Stimulated activated CD8-positive, alpha-beta memory T cell treated with anti-CD3 and anti-CD28 coated beads, Interleukin-4, amount 100 ng/mL, for 24 hours (primary cell): ENCODE measurements at places on chromosomes 3 and 15.

DNA sequence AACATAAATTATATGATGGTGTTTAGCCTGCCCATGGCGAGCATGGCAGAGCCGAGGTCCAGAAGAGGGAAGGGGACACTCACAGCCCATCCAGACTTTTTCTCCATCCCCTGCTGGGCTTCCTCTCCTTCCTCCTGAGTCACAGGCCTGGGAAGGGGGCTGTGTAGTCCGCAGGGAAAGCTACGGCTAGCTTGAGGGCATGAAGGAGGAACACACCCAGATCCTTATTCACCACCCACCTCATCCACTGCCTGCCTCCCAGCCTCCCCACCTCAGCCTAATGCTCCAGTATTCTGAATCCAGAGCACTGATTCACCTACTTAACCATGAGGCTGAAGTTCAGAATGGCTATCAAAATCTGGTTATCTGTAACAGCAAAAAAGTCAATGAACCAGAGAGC, 97.8 kb downstream of the OXNAD1 start:
- no peak for DNase-seq

- DNase-seq: no peak
Measured at GRCh38 chr15:101618851-101619614, 33.1 kb downstream of the TM2D3 start.

DNA sequence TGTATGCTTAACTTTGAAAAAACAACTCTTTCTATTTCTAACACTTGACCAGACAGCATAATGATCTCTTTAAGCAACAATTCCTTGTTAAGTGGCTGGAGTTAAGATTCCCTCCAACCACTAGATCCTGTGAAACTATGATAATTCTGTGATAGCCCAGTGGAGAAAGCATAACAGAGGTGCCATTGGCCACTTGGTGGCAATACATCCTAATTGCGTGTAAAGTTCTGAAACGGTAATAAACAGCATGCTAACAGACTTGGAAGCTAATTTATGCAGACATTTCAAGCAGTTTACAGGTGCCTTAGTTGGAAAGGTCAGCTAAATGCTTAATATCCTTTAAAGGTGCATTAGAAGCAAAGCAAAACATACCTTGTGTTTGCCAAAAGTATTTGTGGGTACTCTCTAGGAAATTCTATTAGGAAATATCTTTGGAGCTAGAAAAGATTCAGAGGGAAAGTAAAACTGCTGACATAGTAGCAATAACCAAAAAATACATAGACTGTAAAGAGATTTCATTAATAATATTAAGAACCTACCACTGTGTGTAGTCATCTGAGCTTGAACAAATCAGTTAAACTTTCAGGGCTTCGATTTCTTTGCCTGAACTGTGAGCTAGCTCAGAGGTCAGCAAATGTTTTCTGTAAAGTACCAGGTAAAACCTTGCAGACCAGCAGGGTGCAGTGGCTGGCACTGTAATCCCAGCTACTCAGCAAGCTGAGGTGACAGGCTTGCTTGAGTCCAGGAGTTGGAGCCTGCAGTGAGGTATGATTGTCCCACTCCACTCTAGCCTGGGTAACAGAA, 19.0 kb upstream of the CSTA start:
- no peak for DNase-seq

DNA sequence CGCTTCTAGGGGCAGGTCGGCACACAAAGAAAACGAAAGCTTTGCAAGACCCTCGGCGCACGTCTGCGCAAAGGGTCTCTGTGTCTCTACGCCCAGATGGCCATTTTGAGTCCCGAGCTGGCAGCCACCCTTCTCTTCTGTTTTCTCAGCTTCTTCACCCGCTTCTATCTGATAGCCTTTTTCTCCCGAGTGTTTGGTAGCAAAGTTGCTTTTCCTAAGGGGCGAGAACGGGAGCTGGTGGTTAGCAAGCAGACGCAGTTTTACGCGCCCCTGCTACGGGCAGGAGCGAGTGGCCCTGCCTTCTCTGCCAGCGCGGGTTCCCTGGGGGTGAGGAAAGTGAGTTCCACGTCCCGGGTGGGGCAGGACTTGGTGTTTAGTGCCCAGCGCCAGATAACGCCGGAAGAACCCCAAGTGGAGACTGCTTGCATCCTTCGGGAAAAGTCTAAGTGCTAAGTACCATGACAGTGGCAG, 2.9 kb upstream of the MKRN2 start:
- DNase-seq: no peak

DNA sequence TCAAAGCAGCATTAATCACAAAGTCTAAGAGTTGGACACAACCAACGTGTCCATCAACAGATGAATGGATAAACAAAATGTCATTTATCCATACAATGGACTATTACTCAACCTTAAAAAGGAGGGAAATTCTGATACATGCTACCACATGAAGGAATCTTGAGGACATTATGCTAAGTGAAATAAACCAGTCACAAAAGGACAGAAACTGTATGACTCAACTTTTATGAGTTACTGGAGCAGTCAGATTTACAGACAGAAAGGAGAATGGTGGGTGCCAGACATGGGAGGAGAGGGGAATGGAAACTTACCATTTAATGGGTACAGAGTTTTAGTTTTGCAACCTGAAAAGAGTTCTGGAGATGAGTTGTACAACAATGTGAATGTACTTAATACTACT, 43.0 kb upstream of the SEC13 start:
- no peak for DNase-seq

DNA sequence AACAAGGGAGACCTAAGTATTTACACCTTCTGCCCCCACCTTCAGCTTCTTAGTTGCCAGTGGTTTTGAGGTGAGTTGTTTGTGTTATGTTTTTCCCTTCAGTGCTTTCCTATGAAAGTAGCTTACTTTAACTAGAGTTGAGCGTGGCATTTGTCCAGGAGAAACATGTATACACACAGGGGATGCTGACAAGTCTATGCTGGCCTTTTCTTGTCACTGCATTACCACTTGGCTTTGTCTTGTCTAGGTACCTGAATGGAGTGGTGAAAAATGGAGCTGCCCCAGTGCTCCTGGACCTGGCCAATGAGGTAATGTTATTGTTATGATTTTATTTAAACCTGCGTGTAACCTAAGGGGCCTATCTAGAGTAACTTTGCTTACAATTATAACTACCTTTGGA, 74.4 kb downstream of the CDIN1 start:
- DNase-seq: no peak

- no peak for DNase-seq
Measured at GRCh38 chr15:70936326-70936725, 43.7 kb downstream of the LRRC49 start.

DNA sequence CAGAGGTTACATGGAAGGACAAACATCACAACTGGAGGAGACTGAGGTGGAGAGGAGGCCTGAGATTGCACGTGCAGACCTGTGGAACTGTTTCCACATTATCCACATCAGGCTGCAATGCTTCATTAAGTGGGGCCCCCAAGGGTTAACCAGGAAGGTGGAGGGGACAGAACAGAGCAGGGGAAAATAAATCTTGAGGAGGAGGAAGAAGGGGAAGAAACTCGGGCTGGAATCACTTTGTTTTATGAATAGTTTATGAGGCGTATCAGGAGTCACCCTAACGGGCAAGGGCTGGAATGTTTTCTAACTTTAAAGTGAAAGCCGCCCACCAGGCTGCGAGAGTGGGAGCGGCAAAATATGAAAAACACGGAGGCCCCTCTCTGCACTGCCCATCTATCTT, 154.9 kb downstream of the WNT5A start:
- DNase-seq: no peak

DNA sequence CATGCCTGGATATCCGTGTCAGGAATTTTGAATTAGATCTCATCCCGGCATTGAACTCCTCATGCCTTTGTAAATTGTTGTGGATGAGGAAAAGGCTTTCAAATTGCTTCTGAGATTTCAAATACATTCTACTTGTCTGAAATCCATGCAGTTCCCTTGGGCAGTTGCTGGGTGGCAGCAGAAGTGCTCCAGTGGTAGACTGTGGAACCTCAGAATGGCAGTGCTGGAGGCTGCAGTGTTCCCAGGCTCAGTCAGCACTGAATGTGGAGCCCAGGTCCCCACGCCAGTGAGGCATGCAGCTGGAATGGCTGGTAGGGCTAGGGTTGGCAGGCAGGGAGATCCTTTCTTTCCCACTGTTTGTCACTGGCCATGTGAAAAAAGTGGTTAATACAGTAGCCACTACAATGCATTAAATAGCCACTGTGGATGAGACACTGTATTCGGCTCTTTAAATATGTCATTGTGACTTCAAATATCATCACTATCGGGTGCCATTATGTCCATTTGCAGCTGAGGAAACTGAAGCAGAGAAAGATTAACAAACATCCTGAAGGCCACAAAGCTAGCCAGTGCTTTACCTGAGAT, 98.6 kb downstream of the TPRG1 start:
- DNase-seq: no peak

GRCh38 chr15:24877174-24877573, 77.6 kb upstream of the SNRPN start:
- no peak for DNase-seq

DNA sequence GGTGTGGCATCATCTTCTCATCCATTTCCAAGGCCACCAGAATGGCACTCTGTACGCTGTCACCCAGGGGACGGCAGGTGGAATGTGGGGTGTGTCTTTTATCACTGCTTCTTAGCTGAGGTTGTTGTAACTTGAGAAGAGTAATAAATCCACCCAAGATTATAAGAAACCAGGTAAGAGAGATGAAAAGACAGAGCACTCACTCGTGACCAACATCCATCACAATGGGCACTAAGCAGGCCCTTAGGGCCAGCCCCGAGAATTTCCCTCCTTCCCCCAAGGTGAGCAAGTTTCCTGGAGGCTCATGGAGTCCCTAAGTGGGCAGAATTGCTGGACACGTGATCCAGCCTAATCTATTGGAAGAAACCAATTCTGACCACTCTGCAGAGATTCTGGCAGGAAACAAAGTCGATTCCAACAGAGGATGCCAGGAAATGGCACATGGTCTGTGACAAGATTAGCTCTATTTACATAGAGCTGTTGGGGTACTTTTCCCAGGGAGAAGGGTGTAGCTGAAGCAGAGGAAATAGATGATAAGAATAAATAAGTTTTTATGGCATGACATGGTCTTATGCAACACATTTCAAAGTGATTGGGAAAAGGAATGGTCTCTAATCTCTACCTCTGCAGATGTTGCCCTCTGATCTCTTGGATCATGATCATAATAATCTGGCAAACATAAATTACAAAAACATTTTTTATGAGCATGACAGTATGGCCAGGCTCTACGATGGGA, 22.5 kb downstream of the SLC6A20 start:
- no peak for DNase-seq

DNA sequence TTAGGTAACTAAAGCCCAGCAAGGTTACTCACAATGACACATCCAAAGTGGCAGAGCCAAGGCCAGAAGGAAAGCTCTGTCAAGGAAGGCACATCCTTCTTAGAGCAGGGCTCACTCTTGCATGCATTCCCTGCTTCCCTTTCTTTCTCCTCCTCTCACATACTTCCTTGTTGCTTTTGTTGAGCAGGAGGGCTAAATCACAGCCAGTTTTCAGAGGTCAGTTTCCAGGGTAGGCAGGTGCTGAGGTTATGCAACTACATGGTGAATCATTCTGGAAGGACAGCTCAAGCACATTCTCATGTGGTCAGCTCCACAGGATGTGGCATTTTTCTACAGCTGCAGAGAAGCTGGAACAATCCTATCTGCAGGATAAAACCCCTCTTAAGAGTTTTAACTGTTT, 275.6 kb downstream of the ZNF621 start:
- no peak for DNase-seq
